ENCODE measurements at places on chromosomes 1 and 21. TPM values are rescaled to one million over a fixed set of nuclear protein-coding genes. Genes with fewer than 3 reads are reported as not detected.

The FYB2 gene
- total RNA-seq = not detected

The FAM3B gene
- total RNA-seq = not detected

The DPH2 gene
- 44.1 TPM for total RNA-seq

The LEFTY2 gene
- not detected for total RNA-seq

The BARHL2 gene
- not detected for total RNA-seq

The KIF21B gene
- total RNA-seq = 3.8 TPM

The RGS7 gene
- total RNA-seq = 0.07 TPM

The TMEM82 gene
- not detected for total RNA-seq

The CASQ2 gene
- not detected for total RNA-seq

The C1orf21 gene
- 8.0 TPM for total RNA-seq

The SEC16B gene
- total RNA-seq = 0.72 TPM

The LGALS8 gene
- 36.3 TPM for total RNA-seq

The ZNF687 gene
- total RNA-seq = 15.6 TPM

The ERVH48-1 gene
- not detected for total RNA-seq

The HLX gene
- total RNA-seq = 5.1 TPM

The CLDN14 gene
- 0.34 TPM for total RNA-seq

The CPT2 gene
- 7.6 TPM for total RNA-seq

The CLCA1 gene
- total RNA-seq = not detected

The HFM1 gene
- total RNA-seq = not detected

The ST6GALNAC3 gene
- total RNA-seq = 0.68 TPM

The FAM177B gene
- total RNA-seq = not detected

The DISC1 gene
- total RNA-seq = 0.26 TPM

The RGS4 gene
- total RNA-seq = not detected

The UBAP2L gene
- total RNA-seq = 115 TPM

The AVPR1B gene
- not detected for total RNA-seq

The S100PBP gene
- 15.8 TPM for total RNA-seq

The SH2D5 gene
- 14.3 TPM for total RNA-seq

The SELENBP1 gene
- 5.6 TPM for total RNA-seq

The LY9 gene
- total RNA-seq = not detected

The THEMIS2 gene
- 0.51 TPM for total RNA-seq

The CD1B gene
- not detected for total RNA-seq

The CFAP74 gene
- total RNA-seq = not detected

The PCP4L1 gene
- total RNA-seq = 0.10 TPM

The NPR1 gene
- 0.92 TPM for total RNA-seq

The BMP8A gene
- 0.29 TPM for total RNA-seq

The FCRL1 gene
- not detected for total RNA-seq

The MYBPH gene
- not detected for total RNA-seq

The CRYAA gene
- total RNA-seq = not detected

The SPRR5 gene
- total RNA-seq = not detected

The BSND gene
- not detected for total RNA-seq

The EDN2 gene
- total RNA-seq = 3.3 TPM

The CYP4A11 gene
- not detected for total RNA-seq

The SAMD11 gene
- total RNA-seq = 14.4 TPM

The NKAIN1 gene
- 0.98 TPM for total RNA-seq

The ZFP69 gene
- total RNA-seq = not detected

The NUDT4B gene
- not detected for total RNA-seq

The APOBEC4 gene
- not detected for total RNA-seq
